ENCODE measurements at places on chromosomes 5 and 9. TPM values are rescaled to one million over a fixed set of nuclear protein-coding genes. Genes with fewer than 3 reads are reported as not detected.

Gene MYOZ3
- 3.3 TPM for polyA plus RNA-seq

DNA sequence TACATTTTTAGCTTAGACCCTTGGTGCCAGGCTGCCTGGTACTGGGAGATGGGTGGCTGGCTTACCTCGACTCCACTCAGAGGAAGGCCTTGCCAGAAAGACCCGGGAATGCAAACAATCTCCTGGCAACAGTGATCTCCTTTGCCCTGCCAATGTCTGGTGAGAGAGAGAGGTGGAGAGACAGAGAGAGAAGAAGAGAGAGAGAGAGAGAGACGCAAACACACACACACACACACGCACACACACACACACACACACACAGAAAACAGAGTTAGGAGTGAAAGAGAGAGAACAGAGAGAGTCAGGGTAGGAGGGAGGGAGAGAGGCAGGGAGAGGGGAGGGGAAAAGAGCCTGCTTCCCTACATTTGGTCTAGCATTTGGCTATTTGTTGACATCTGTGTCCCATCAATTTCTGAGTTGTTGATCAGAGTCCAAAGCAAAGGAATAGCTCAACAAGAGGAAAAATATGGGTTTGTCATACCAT, 181.6 kb upstream of the MAP1B start:
- no peak for DNase-seq

Gene BTNL9
- polyA plus RNA-seq = 57.8 TPM

Gene ADGRD2
- 0.05 TPM for polyA plus RNA-seq

DNA sequence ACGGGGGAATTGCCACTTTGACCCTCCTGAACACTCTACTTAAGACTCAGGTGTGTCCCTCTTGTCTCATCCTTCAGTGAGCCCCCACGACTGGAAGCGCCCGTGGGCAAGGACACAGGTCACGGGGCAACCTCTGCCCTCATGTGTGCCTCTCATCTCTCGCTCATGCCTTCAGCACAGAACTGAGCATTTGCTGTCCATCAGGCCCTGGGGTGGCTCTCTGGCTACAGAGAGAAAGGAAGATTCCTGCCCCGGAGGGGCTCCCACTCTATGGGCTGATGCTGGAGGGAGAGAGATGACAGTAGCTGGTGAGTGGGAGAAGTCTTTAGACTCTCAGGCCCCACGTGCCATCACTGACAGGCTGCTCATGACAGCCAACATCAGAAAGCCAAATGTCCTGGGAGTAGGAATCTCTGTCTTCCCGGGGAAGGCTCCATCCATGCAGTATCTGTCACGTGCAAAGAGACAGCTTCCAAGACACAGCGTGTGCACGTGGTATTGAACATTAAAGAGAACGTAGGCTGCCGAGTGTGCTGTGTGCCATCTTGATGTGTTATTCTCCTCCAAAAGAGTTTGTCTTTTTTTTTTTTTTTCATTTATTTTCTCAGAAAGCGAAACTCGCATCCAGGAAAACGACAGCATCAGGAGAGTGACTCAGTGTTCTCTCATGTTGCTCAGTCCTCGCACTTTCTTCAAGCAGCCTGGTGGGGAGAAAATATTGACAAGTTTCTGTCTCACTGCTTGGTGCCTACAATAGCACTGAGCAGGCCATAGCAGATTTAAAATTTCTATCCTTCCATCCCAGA, 190.5 kb downstream of the GAS1 start:
- no peak for DNase-seq

DNA sequence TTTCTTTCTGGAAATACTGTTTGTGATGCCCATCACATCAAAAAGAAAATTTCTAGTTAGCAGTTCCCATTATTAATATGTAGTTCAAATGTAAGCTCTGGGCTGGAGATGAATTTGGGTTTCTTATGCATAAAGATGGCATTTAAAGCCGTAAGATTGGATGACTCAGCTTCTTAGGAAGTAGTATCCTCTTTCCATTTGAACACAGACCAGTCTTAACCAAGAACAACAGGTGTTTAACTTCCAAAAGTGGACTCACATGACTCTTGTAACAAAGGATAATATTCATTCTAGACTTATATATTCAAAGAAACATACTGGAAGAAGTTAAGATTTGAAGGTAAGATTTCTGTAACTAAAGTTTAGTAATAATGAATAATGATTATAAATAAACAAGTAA, 330.5 kb downstream of the TLR4 start:
- no peak for DNase-seq

DNA sequence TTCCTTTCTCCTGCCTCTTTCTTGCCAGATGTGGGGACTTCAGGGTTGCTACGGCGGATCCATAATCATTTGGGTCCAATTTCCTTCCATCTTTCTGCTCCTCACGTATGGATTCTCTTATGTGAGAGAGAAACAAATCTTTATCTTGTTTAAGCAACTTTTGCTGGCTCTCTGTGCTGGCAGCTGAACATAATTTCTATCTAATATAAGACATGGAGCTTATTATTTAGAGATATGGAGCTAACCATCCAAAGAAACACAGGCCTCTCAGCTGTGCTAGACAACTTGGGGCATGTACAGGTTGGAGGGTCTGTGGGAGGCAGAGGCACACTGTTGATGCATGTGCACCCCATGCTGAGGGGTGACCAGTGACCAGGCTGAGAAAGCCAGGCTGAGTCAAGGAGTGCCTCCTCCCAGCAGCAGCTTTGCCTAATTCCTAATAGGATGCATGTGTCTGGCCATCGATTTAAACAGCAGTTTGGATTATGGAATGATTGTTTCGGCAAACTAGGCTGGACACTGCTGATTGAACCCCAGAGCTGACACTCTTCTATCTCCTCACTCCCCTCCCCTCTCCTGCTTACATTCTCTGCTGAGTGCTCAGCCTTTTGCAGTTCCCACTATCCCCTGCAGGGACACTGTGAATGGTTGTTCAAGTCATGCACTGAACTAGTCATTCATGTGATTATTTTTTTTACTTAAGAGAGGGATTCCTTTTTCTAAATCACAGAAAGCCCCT, 195.8 kb downstream of the ERCC6L2 start:
- DNase-seq = no peak

- no peak for DNase-seq
These were observed 370 bp upstream of the CDH6 start for GRCh38 chr5:31193116-31193515.

- no peak for DNase-seq
These were observed 117.4 kb upstream of the ELL2 start for GRCh38 chr5:96079075-96079474.

- no peak for DNase-seq
These were observed 49.9 kb downstream of the LRRTM2 start for GRCh38 chr5:138824924-138825863.

DNA sequence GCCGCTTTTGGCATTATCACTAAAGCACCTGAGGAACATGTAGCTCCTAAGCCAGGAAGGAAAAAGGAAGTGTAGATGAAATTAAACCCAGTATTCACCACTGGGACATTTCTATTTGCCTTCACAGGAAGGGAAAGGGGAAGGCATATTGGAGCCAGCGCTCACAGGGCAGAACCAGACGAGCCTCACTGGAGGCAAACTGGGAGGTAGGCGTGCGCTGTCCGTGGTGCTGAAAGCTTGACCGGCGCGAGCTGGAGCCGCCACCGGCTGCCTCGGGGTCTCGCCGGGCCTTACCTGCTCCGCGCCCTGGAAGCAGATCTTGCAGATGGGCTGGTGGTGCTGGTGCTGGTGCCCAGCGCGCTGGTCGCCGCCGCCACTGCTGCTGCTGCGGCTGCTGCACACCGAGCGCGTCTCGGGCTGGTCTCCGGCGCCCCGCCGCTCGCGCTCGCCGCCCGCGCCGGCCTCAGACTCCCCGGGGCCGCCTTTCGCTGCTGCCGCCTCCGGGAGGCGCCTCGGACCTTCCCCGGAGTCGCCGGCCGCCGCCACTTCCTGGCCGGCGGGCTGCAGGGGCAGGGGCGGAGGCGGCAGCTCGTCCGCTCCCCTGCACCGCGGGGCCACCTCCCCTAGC, 732 bp downstream of the MARCHF11 start:
- peak; percentile 88 for DNase-seq

DNA sequence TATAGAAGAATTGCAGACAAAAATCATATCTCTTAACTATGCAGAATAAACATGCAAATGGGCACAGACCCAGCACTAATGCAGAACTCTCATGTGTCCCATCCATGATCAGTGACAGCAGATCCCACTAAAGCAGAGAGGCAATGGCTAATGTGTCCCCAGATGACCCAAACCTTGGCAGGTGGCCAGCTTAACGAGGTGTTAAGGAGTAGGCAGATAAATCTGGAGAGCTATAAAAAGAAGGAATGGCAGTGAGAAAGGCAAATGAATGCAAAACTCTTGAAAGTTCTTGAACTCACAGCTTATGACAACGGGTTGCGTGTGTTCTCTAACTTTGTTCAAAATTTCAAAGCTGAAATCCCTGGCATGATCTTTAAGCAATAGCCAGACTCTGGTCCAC, 265.4 kb downstream of the RASEF start:
- DNase-seq = peak; percentile 74

Gene ACSL6
- polyA plus RNA-seq = 2.7 TPM

Gene NUTM2F
- not detected for polyA plus RNA-seq

Gene PAPPA
- 0.59 TPM for polyA plus RNA-seq

GRCh38 chr9:75499812-75500211, 390.7 kb upstream of the PCSK5 start:
- DNase-seq = no peak

GRCh38 chr9:111525056-111525977, at the start of gene ZNF483:
Gene ZNF483 (plus strand): TSS chr9:111525179. CDS start chr9:111527396, 2,217 bp downstream.
- DNase-seq = peak; percentile 94

Gene AGXT2
- polyA plus RNA-seq = not detected

DNA sequence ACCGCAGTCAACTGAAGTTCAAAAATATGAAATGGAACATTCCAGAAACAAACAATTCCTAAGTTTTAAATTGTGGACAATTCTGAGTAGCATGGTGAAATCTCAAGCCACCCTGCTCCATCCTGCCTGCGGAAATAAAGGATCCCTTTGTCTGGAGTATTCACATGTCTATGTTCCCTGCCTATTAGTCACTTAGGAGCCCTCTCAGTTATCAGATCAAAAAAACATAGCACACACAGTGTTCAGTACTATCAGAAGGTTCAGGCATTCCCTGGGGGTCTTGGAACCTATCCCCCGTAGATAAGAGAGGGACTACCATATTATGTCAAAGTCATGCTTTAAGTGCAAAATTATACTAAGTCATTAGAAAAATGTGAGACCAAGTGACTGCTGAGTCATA, 300.8 kb downstream of the SEMA5A start:
- DNase-seq = no peak

DNA sequence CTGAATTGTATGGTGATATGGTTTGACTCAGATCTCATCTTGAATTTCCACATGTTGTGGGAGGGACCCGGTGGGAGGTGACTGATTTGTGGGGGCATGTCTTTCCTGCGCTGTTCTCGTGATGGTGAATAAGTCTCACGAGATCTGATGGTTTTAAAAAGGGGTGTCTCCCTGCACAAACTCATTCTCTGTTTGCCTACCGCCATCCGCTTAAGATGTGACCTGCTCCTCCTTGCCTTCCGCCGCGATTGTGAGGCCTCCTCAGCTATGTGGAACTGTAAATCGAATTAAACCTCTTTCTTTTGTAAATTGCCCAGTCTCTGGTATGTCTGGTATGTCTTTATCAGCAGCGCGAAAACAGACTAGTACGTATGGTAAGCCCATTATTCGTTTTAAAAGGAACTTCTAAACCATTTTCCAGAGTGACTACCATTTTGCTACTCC, 48.7 kb downstream of the SLC36A1 start:
- no peak for DNase-seq

Gene PPP3R2
- not detected for polyA plus RNA-seq

DNA sequence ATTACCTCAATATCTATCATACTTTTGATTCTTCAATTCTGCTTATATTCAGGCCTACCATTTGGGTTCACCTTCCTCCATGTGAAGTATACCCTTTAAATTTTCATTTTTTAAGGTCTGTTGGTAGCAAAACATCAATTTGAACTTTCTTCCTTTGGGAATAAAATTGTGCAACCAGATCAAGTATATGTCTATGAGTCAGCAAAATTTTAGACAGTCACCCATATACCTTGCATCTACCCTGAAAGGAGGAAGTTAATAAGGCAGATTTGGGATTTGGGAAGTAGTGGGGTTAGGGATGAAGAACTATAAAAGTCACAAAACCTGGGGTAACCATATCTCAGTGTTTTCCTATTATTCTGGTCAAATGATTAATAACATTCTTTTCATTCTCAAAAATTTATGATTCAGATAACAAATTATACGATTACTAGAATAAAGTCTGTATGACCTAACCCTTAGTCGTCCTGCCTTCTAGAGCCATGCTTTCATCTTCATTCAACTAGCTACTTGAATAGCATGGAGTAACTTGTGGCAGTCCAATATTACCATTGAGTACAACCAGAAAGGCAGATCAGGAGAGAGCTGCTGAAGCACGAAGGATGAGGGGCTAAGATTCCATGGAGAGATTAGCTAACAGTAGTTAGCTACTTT, 2.8 kb upstream of the IL33 start:
- DNase-seq = no peak

- DNase-seq = peak; percentile 55
These were observed 16.2 kb downstream of the PPP2CA start for GRCh38 chr5:134209477-134210245.

- DNase-seq = no peak
These were observed 6.0 kb upstream of the SIL1 start for GRCh38 chr5:139204196-139204595.

- no peak for DNase-seq
These were observed 71.2 kb downstream of the AK8 start for GRCh38 chr9:132806723-132807421.

GRCh38 chr5:60698336-60698735, 1.6 kb downstream of the DEPDC1B start:
- no peak for DNase-seq

GRCh38 chr5:168171901-168172759, 119.3 kb upstream of the WWC1 start:
- DNase-seq = no peak

Gene ZNF879
- polyA plus RNA-seq = 3.0 TPM

DNA sequence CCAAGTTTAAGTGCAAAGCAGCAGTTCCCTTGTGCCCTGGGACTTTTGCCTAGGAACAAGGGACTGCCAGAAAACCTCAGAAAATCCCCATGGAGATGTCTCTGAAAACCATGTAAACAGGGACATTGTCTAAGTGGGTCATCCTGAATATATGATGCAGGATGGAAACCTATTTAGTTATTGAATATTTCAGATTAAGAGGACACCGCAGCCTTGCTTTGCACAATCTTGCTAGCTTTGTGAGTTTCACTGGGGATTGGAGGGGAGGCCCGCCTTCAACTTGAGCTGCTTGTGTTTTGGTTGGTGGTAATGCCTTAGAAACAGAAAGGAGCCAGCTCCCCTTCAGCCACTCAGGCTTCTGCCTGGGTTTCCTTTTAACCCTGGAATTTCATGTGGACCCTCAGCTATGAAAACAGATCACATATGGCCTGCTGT, 112.8 kb downstream of the C9orf152 start:
- no peak for DNase-seq

Measured in right cardiac atrium (tissue), 5 donors.